ENCODE measurements at places on chromosomes 6 and 20.

DNA sequence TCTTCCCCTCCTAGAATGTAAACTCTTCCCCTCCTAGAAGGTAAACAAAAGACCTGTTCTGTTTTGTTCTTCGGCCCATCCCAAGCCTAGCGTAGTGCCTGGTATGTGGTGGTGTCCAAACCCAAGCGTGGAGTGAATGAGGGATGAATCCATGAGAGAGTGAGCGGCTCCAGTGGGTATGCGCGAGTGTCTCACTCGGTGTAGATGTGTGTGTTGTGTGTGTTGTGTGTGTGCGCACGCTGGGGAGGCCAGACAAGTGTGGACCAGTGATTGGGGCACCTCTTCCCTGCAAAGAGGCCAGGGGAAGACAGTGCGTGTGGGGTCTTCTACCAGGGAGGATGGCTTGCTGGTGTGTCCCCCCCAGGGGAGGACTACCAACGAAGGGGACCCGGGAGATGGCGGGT lies 392 bp upstream of the SLC2A10 start:
- no peak for DNase-seq

- DNase-seq = no peak
Observed at GRCh38 chr6:9504191-9504590, 910.7 kb downstream of the TFAP2A start.

- no peak for DNase-seq
Observed at GRCh38 chr6:135637701-135638100, 140.2 kb upstream of the AHI1 start.

- no peak for DNase-seq
Observed at GRCh38 chr20:52565614-52566013, 374.0 kb upstream of the ZFP64 start.
